ENCODE measurements at places on chromosomes 5 and 9. TPM values are rescaled to one million over a fixed set of nuclear protein-coding genes. Genes with fewer than 3 reads are reported as not detected.

- DNase-seq, result no peak
These were observed 17.8 kb upstream of the SLC12A7 start for GRCh38 chr5:1129711-1130055.

GRCh38 chr5:138517437-138517836 is 25.6 kb downstream of the ETF1 start:
- no peak for DNase-seq

- DNase-seq, result no peak
These were observed 7.6 kb upstream of the LCN2 start for GRCh38 chr9:128141604-128142003.

The MTAP gene
- 62.3 TPM for total RNA-seq

DNA sequence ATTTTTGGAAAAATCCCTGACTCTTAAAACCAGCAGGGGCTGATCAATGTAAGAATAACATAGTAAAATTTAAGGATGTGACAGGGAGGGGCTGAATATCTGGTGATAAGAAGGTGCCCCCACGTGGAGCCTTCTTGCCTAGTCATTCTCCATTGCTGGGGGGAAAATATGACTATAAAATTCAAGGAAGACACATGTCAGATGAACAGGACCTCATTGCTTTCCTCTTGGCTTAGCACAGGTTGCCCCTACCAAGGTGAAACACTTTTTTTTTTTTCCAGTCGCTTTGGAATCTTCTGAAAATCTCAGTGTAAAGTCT is 310.9 kb downstream of the EFNA5 start:
- no peak for DNase-seq

The DRD1 gene
- total RNA-seq, result not detected

The TBC1D2 gene
- 5.3 TPM for total RNA-seq

The INSL4 gene
- total RNA-seq, result not detected

DNA sequence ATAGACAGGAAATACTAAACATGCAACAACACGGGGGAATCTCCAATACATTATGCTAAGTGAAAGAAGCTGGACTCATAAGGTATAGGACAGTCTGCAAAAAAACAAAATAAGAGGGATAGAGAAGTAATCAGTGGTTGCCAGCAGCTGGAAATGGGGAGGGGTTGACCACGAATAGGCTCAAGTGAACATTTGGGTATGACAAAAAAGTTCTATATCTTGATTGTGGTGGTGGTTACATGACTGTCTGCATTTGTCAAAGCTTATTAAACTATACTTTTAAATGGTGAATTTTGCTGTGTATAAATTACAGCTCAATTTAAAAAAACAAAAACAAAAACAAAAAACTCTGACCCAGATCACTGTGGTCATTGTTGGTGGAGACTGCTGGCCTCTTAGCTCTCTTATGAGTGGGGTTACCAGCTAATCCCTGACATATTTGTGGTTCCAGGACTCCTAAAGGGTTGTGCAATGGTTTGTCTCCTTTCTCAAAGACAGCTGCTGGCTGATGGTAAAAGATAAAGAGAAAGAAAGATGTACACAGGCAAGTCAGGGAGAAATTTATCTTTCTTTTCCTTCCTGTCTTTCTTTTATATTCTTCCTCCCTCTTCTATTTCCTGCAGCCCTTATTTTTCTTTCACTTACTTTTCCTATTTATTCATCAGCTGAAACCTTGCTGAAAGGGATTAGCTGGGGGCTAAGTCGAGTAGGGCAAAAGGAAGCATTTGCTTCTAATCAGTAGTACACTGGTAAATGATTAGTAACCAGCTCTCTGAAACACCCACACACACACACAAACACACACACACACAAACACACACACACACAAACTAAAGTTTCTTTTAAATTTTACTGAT is 42.6 kb upstream of the APC start:
- no peak for DNase-seq

- peak; percentile 41 for DNase-seq
These were observed 45.4 kb downstream of the RCL1 start for GRCh38 chr9:4838189-4838546.

The DDX31 gene
- 17.2 TPM for total RNA-seq

- no peak for DNase-seq
These were observed 115.8 kb upstream of the SLC25A48 start for GRCh38 chr5:135718651-135719050.

The GPR151 gene
- total RNA-seq, result not detected

The ZDHHC11B gene
- total RNA-seq, result 0.34 TPM

DNA sequence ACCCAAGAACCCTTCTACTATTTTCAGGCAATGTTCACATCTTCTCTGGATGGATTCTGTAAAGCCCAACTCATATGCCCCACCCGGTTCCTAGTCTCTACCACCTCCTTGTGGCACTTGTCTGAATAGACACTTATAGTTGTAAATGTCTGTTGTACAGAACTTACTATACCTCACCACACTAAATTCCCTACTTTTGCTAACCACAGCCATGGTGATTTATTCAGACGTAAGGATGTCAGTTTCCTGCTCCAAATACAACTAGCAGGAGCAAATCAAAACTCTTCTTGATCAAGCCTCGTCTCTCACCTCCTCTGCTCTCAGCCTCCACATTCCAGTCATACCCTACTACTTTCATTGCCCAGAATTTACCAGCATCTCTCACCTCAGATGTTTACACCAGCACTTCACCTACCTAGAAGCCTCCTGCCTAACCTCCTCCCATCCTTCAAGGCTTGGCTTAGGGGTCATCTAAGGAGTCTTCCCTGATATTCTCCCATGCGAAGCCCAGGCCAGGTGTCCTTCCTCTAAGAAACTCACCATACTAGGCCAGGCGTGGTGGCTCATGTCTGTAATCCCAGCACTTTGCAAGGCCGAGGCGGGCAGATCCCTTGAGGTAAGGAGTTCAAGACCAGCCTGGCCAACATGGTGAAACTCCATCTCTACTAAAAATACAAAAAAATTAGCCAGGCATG is 75.5 kb downstream of the MAPKAP1 start:
- DNase-seq, result peak; percentile 38

DNA sequence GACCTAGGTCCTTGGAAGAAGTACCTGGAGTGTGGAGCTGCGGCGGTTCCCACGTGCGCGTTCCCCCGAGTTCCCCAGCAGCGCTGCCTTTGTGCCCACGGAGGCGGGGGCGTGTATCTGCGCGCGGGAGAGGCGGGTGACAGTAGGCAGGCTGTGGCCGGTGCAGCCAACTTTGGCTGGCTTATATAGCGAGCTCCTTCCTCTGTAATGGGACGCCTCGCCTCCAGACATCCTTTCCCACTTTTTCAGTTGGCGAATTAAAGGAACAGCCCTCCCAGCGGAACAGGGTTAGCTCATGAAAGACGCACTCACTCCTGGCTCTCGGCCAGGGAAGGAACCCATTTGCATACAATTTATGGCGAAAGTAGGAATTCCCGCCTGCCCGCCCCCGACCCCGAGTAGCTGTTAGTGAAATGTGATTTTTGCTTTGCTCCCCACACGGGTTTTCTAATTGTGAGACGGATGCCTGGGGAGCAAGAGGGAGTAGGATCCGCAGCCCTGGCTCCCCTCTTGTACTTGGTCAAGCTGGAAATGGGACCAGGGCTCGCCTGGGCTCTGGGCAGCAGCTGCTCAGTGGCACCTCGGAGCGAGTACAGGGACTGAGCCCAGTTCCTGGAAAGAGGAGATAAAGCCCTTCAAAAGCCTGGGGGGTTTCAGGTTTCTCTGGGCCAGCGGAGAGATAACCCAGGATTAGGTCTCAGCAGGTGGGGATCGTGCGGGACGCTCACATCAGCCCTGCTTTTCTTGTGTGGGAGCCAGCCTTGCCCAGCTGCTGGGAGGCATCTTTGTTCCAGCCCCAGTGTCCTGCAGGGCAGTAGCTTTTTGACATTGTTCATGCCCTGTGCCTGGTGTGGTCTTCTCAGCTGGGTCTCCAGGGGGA is at the start of gene TNC:
Gene TNC, minus strand, starts transcription at position 159 of the 880 bp plus-strand sequence. CDS start 27,139 bp downstream, outside the sequence.
- no peak for DNase-seq

GRCh38 chr5:20554001-20554400 is 566.0 kb upstream of the CDH18 start:
- DNase-seq, result no peak

The NME5 gene
- total RNA-seq, result not detected

DNA sequence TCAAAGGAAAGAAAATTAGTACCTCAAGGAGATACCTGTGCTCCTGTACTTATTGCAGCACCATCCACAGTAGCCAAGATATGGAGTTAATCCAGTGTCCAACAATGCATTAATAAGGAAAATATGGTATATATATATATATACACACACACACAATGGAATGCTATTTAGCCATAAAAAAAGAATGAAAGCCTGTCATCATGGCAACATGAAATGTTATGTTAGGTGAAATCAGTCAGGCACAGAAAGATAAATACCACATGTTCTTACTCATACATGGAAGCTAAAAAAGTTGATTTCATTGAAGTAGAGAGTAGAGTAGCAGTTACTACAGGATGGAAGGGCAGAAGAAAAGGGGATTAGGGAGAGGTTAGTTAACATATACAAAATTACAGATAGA is 601.5 kb downstream of the ANXA1 start:
- no peak for DNase-seq

GRCh38 chr5:144950996-144951395 is 780.3 kb downstream of the KCTD16 start:
- no peak for DNase-seq

DNA sequence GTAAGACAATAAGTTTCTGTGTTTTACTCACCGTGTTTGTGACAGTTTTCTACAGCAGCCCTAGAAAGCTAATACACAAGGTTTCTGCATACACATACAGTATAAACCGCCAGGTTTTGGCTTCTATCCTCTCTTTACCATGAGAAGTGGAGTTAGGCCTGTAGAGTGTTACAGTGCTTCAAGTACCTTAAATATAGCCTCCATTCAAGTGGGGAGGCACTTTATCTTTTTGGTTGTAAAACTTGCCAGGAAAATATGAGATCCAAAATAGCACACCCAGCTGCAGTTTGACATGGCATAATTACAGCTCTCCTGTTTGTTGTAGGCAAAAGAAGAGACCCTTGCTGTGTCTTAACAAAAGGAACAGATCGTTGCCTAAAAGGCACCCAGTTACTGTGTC is 90.3 kb upstream of the PTPN3 start:
- DNase-seq, result no peak

- no peak for DNase-seq
These were observed 457.0 kb upstream of the ZNF462 start for GRCh38 chr9:106405871-106406435.

The PLAC8L1 gene
- not detected for total RNA-seq

- no peak for DNase-seq
These were observed 124.1 kb upstream of the STC2 start for GRCh38 chr5:173452119-173452905.

The CD274 gene
- 28.3 TPM for total RNA-seq

GRCh38 chr9:22102146-22103053 is 93.3 kb upstream of the CDKN2B start:
- no peak for DNase-seq

- DNase-seq, result no peak
These were observed 96.6 kb downstream of the SYK start for GRCh38 chr9:90898228-90898627.

- DNase-seq, result no peak
These were observed 30.4 kb upstream of the DENND1A start for GRCh38 chr9:123960366-123960765.

The TAF11L14 gene
- total RNA-seq, result not detected

The SEC24A gene
- 31.4 TPM for total RNA-seq

DNA sequence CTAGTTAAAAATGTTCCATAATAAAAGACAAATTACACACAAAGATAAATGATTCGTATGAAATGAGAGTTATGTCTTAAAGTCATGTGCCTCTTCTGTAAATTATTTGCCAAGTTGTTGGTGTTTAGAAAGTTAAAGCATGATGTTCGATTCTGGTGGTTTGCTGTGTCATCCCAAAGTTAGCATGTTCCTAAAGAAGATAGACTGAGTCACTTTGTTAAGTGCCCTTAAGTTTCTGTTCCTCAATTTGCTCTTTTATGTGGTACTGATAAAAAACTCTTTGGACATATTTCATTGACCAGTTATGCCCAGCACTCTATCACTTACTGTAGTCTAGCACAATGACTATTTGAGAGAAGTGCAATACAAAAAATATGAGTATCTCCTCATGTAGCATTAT is 366.9 kb upstream of the ZNF608 start:
- DNase-seq, result no peak

DNA sequence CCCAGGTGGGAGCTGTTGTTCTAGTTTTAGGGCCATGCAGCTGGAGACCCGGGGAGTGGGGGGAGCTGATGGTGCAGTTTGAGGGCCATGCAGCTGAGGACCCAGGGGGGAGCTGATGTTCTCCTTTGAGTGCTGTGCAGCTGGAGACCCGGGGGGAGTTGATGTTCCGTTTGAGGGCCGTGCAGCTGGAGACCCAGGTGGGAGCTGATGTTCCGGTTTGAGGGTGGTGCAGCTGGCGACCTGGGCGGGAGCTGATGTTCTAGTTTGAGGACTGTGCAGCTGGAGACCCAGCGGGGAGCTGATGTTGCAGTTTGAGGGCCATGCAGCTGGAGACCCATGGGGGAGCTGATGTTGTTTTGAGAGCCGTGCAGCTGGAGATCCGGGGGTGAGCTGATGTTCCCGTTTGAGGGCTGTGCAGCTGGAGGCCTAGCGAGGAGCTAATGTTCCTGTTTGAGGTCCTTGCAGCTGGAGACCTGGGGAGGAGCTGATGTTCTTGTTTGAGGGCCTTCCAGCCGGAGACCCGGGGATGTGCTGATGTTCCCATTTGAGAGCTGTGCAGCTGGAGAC is 14.6 kb downstream of the PDCD6 start:
- DNase-seq, result no peak

DNA sequence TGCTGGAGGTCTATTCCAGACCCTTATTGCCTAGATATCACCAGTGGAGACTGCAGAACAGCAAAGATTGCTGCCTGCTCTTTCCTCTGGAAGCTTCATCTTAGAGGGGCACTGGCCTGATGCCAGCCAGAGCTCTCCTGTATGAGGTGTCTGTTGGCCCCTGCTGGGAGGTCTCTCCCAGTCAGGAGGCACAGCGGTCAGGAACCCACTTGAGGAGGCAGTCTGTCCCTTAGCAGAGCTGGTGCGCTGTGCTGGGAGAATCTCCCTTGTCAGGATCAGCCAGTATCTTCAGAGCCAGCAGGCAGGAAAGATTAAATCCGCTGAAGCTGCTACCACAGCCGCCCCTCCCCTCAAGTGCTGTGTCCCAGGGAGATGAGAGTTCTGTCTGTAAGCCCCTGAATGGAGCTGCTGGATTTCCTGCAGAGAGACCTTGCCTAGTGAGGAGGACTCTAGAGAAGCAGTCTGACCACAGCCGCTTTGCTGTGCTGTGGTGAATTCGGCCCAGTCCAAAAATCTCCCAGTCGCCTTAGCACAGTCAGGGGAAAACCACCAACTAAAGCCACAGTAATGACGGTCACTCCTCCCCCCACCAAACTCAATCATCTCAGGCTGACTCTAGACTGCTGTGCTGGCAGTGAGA is 124.1 kb downstream of the JAKMIP2 start:
- DNase-seq, result no peak
